EL (cell line): ENCODE measurements at places on chromosomes 3 and 15.
A peak's percentile ranks its signal among the peaks of the same experiment; 100 is the strongest.

- DNase-seq: no peak
These were observed 12.4 kb downstream of the TSPAN3 start for GRCh38 chr15:77058468-77058867.

GRCh38 chr3:45002720-45003119 lies 23.4 kb upstream of the CLEC3B start:
- no peak for DNase-seq

DNA sequence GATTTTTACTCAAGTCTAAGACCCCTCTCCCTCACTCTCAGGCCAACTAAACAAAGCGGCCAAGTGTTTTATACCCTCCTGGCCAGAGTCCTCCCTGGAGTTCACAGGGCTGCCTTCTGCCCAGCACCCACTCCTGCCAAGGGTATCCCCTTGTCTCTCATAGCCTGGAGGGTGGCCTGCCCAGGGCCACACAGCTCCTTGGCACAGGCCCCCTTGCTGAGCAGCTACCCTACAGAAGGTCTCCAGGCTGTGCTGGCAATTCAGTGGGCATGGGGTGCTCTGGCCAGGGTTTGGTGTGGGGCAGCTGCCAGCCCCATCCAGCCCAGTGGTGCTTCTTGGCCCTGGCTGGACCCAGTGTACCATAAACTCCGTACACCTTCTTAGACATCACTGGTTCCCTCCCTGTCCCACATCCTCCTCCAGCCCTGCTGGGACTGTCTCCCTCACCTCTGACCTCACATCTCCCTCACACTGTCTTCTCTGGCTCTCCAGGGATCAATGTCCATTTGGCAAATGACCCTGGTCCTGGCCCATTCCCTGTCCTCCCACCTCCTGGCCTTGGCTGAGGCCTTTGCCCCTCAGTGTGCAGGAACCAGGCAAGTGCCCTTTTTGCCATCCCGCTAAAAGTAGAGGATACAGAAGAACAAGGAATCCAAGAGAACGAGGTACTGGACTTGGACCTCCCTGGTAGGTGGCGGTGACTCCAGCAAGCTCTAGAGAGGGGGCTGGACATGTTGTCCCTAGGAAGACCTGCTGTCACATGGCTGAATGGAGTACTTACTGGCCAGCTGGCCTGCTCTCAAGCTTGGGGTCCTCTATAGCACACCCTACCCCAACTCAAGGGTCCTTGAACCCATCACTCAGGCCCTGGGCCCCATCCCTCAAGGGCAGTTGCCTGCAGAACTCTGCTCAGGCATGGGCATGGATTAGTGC lies 50.0 kb upstream of the TRPM1 start:
- no peak for DNase-seq

DNA sequence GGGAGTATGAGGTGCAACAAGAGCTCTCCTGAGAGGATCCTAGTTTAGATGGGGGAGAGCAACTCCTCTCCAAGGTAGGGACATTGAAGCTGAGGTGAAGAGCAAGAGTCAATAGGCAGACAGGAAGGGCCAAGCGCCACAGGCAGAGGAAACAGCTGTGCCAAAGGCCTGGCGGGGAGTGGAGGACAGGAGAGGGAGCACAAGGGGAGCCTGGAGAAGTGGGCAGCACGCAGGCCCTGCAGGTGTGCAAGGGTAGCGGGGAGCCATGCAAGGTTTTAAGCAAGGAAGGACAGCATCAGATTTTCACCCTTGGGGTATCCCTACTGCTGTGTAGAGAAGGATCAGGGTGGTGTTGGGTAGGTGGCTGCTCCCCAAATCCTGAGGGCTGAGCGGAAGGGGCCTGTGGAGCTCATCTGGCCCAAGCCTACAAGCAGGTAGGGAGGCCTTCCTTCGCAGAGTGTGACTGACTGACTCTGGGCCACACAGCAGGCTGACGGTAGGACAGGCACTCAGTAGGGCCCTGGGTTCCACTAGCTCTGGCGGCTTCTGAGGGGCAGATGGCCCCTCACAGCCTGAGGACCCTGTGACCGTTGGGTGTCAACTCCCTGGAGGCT lies 13.3 kb downstream of the CHST13 start:
- DNase-seq: no peak

- DNase-seq: peak; percentile 13
These were observed 115.7 kb upstream of the TSPAN3 start for GRCh38 chr15:77186594-77187011.

DNA sequence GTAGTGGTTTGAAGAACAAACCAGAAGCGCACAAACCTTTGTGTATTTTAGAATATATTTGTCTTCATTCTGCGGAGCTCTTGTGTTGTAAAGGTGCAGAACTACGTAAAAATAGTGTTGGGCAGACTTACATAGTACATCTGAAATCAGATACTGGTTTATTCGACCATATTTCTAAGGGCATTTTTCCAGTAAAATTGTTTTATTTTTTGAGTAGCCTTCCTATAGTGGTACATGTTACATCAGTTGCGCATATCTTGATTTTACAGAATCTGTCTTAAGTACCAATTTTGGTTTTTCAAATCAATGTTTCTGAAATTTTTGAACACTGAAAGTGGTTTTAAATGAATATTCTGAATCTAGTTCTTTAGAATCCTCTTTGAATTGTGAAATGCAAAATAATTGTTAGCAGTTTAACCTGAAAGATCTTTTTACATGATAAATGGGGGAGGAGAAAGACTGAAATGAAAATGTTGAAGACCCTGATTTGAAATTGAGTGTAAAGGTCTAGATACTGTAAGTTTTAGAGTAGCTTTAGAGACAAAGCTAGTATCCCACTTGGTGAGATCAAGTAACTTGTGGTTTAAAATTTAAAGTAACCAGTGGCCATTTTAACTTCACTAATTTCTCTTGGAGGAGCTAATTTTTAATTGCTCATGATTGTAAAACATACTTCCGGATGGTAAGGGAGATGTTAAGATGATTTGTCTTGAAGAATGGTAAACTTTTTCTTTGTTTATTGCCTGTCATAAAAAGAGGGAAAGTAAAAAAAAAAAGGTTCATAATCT lies 15.5 kb upstream of the CHD2 start:
- no peak for DNase-seq

DNA sequence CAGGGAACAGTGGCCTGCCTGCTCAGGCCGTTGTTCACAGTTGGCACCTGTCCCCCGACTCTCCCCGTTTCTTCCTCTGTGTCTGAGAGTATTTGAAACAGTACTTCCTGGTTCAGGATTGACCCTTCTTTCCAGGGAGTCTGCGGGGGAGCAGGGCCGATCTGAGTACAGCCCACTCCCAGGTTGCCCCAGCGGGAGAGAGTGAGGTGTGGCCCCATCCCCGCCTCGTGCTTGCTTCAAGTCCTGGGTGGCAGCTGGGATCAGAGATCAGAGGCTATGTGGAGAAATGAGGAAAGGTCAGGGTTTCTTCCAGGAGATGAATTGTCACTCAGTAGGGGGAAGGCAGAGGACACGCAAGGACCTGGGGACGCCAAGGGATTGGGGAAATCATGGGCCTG lies 6.5 kb upstream of the DLL4 start:
- no peak for DNase-seq

DNA sequence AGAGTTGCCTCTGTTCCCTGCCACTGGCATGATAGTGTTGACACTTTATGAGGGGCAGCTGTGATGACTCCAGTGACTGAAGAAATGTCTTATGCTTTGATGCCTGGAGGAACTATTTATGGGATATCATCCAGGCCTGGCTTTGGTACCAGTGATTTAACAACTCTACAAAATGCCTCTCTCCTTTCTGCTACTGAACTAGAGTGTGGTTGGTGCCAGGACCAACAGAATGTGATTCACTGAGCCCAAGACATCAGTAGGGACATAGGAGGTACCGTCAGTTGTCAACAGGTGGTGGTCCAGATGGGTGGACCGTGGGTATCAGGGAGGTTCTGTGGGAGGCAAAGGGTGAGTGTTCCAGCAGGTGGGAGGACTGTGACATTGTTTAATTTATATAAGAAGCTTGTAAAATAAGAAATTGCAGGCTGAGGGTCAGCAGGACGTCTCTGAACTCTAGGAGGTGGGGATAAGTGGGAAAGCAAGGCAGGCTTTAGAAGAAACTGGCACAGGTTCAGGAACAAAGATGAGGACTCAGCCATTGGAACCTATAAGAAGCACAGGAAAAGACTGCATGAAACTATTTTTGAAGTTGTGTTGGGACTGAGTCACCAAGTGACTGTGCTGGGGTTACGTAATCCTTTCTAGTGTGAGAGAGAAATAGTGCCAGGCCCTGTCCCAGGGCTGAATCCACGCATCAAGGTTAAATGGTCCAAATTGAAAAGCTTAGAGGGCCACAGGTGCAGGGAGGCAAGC lies 28.5 kb upstream of the SLC7A14 start:
- DNase-seq: peak; percentile 89

DNA sequence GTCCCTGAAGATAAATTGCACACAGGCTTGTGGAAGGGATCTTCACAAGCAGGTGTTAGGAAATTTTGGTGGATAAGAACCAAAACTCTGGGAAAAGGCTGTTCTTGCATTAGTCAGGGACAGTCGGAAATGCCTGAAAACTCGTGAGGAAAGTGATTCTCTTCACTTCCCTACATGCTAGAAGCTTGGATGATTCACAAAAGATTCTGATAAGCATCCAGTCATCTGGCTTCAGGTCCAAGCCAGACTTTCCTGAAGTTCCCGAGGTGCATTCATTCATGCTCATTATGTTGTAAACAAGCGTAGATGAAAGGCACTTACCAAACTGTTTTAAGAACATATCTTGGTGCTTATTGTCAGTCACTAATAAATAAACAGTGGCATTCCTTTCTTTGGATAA lies 1028.7 kb downstream of the NTRK3 start:
- DNase-seq: peak; percentile 61

DNA sequence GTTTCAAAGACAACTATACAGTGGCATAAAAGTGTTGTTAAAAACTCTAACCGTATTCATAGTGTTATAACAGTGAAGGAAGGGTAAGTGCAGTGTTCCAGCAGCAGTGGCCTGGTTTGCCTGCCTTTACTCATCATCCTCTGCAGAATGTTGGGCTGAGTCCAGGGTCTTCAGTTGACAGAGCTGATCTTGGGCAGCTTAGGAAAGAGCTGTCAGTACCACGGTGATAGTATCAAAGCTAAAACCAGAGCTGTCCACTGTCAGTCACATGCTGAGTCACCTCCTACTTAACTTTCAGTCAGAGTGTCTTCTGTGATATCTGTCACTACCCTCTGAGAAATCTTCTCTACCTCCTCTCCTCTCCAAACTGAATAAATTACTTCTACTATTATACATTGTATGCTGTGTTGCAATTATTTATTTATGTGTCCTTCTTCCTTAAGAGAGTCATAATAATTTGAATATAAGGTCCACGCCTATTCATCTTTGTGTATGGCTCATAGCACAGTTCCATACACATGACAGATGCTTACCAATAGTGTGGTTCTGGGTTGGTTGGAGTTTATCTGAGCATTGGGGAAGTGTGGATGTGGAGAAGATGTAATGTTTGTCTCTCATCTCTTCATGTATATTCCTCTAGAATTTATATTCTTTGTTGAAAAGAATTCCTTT lies 242.1 kb downstream of the ZIC1 start:
- peak; percentile 28 for DNase-seq

- DNase-seq: no peak
These were observed 68.3 kb downstream of the OCA2 start for GRCh38 chr15:28030801-28031200.

DNA sequence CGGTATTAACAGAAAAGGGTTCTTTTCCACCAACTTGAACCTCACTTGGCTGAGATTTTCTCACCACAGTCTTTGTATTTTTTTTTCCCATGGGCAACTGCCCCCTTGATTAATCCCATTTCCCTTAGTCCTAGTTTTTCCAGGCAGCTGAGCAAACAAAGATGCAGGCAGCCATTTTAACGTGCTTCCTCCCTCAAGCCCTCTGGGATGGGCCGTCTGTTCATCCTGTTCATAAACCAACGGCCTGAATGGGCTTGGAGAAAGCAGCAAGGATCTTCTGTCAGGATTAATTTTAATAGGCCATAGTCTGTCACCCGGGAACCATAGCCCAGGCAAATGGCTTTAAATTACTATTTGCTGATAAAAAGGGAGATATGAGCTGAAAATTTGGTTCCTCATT lies 10.4 kb upstream of the POLR2M start:
- DNase-seq: no peak
